ENCODE measurements at places on chromosomes 7 and 10. TPM values are rescaled to one million over a fixed set of nuclear protein-coding genes. Genes with fewer than 3 reads are reported as not detected.

RHOBTB1 gene
- 5.8 TPM for total RNA-seq

PIK3AP1 gene
- total RNA-seq, result 10.4 TPM

- no peak for DNase-seq
Observed at GRCh38 chr10:127276794-127277462, 80.5 kb upstream of the INSYN2A start.

DNA sequence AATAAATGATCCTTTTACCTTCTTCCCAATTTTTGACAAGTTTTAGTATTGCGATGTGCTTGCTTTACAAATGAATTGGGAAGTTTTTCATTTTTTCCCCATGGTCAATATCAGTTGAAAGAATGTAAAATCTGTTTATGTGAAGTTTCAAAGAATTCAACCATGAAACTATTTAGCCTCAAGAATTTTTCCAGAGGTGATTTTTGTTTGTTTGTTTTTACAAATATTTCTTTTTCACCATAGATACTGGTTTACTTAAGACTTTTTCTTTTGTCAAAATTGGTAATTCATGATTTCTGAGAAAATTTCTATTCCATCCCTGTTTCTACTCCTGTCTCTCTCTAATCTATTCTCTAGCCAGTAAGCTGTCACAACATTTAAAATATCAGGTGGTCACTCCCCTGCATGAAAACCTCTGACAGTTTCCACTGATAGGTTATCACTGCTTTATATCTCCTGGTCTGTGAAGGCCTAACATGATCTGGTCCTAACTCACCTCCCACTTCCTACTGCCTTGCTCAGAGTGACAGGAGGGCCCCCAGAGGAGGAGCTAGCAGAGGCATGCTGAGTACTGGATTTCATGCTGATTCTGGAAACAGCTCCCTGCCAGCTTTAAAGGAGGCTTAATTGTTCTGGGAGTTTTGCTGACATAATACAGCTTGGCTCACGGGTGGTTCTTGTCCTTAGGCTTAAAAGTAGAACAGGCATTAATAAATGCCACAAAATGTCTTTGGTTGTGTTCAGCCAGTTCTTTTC, 7.6 kb upstream of the ARMS2 start:
- no peak for DNase-seq

DNA sequence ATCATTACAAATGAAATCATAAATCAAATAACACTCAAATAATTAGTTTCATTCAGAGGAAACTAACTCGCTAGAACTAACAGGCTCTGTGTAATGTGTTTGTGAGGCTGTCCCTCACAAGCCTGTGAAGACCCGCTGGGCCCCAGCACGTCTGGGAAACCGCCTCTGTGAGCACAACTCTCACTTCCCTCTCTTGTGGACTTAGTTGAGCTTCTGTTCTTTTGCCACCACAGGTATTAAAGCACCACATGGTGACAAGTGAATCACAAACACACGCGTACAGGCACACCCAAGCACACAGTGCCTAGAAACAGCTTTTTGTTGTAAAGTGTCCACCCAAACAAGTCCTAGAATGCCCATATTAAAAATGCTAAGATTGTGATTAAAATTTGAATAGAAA, 51.0 kb downstream of the ZNF777 start:
- DNase-seq, result no peak

DNA sequence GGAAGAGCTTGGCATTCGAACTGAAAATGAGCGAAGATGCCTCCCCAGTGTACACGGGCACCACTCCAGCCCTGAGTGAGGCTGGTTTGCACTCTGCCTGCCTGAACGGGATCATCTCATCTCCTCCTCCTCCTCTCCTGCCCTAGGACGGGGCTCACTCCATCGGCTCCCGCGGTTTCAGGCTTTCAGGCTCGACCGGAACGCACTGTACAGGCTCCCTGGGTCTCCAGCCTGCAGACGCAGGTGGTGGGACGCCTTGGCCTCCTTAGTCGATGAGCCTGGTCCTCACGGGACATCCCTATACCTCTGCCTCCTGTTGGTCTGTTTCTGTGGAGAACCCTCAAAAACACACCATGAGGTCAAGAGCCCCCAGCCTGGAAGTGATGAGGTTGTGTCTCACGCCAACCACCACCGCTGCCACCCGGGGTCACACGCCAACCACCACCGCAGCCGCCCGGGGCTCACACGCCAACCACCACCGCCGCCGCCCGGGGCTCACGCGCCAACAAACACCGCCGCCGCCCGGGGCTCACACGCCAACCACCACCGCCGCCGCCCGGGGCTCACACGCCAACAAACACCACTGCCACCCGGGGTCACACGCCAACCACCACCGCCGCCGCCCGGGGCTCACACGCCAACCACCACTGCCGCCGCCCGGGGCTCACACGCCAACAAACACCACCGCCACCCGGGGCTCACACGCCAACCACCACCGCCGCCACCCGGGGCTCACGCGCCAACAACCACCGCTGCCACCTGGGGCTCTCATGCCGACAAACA, 56.3 kb downstream of the FOXL3 start:
- DNase-seq, result no peak

DNA sequence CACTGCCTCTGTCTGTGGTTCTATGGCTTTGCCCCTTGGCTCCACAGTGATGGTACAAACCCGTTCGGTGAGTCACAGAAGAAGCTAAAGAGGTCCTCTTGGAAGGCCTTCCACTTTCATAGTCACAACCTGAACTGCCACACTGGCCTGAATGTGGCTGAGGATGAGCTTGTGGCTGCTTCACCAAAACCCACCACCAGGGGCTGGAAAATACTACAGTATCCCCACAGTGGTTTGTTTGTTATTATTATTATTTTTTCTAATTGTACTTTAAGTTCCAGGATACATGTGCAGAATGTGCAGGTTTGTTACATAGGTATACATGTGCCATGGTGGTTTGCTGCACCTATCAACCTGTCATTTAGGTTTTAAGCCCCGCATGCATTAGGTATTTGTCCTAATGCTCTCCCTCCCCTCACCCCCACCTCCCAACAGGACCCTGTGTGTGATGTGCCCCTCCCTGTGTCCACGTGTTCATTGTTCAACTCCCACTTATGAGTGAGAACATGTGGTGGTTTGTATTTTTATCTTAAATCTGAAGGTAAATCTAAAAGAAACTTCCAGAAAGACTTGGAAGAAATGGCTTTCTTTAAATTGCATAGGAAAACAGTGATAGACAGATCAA, 160.8 kb upstream of the NPSR1 start:
- no peak for DNase-seq

HOXA5 gene
- 26.6 TPM for total RNA-seq

PNLIPRP1 gene
- total RNA-seq, result not detected

GRCh38 chr7:86925221-86925620, 134.2 kb downstream of the ELAPOR2 start:
- DNase-seq, result peak; percentile 62

DNA sequence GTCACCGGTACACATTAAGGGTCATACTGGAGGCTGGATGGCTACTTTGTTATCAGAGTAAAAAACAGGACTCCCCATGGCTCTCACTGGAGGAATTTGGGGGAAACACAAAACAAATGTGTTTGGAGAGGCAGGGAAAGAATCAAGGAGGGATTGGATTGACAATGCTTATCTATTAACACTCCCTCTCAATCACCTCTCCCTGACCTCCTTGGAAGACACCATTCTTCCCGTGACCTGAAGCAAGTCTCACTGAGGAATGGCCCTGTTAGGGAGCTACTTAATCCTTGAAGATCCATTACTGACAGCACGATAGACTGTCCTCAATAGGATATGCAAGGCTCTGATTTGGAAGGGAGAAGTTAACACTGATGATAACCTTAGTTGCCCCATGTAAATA, 242.1 kb upstream of the PTN start:
- no peak for DNase-seq

GRCh38 chr10:113552701-113553100, at the start of gene HABP2:
Gene HABP2, plus strand, starts transcription at chr10:113553053. Its CDS starts 69 bp downstream, at chr10:113553122.
- DNase-seq, result no peak

TRA2A gene
- 74.6 TPM for total RNA-seq

DNA sequence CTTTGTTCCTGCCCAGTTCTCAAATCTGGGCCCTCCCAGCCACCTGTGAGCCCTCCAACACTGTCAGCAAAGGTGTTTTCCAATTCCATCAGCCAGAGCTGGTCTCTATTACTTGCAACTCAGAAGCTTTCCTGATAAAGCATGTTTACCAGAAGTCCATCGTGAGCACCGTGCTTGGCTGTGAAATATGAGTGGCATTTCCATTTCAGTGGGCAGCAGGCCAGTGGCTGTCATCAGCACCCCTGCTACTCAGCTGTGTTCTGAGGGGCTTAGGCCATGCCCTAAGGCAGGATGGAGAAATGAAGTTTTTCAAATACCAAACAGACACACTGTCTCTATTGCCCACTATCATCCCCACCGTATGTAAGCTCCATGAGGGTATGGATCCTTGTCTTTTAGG, 12.7 kb upstream of the BNIP3 start:
- DNase-seq, result no peak

VPS26A gene
- 64.0 TPM for total RNA-seq

- no peak for DNase-seq
Observed at GRCh38 chr7:133674079-133674763, 421.3 kb downstream of the EXOC4 start.

GRCh38 chr7:116779931-116780330, 82.5 kb upstream of the CAPZA2 start:
- DNase-seq, result no peak

- DNase-seq, result no peak
Observed at GRCh38 chr7:139676390-139676789, 101.4 kb downstream of the HIPK2 start.

DNA sequence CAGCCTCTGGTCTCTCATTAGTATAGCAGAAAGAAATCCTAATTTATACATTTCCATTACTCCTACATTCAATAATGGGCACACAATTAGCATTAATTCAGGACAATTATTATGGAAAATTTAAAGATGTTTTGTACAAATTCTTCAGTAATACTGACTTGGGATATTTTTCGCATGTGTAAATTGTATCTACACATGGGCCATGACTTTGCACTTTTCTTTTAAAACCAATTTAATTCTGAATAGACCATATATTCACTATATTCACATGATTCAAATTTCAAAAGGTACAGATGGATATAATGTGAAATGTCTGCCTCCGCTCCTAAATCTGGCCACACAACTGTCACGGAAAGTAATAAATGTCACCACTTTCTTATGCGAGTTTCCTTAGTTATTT, 123.0 kb downstream of the TCERG1L start:
- DNase-seq, result no peak

- no peak for DNase-seq
Observed at GRCh38 chr7:74025146-74025545, 2.8 kb upstream of the ELN start.

NME8 gene
- total RNA-seq, result not detected

DNA sequence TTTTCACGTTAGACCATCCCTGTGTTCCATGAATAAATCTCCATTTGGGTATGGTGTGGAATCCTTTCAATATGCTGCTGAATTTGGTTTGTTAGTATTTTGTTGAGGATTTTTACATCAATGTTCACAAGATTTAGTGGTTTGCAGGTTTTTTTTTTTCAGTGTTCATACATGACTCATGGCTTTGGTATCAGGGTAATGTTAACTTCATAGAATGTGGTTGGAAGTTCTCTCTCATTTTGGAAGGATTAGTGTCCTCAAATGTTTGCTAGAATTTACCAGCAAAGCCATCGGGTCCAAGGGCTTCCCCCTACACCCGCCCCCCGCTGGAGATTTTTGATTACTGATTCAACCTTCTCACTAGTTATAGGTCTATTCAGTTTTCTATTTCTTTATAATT, 398.0 kb downstream of the NXPH1 start:
- no peak for DNase-seq

DNA sequence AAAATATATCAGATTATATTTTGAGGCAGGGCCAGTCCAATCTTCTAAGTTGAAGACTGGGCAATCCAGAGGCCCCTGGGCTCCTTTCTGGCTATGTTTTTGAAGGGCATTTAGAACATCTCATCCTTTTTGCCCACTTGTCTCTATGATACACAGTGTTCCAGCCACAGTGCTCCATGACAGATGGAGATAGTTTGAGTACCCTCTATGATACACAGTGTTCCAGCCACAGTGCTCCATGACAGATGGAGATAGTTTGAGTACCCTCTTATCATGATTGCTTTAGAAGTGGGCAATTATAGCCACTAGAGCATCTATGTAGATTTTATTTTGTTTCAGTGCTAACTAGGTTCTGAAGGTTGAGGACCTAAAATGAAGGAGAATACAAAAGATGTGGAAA, 33.1 kb upstream of the A1CF start:
- DNase-seq, result no peak

- no peak for DNase-seq
Observed at GRCh38 chr7:127387974-127388373, 4.5 kb downstream of the ZNF800 start.

DNA sequence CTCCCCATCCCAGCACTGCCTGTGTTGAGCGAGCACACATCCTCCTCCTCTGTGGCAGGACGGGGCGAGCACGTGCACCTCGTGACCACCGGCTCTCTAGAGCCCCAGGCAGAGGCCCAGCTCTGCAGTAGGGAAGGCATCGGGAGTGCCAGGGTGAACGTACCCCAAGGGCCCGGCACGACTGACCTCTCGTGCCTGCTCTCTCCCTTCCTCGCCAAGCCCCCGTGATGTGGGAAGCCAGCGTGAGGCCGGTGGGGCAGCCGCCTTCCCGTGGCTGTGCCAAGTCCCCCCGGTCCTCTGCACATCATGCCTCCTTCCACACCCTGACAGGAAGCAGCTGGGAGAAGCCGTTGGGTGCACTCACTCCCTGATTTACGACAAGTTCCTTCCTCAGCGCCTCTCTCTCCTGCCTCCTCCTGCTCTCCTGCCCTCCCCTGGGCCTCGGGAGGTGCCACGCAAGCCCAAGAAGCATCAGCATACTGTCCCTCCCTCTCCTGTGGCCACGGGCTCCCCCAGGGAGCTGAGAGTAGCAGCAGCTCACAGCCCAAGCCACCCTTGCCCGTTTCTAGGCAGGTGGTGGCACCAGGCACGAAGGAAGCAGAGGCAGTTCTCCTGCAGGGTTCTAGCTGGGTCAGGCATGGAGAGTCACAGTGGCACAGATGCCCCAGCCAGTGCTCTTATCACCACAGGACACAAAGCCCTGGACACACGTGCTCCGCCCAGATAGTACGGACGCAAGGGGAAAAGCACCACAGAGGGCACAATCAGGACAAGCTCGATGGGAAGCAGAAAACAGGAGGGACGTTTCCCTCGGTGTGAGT, 47.0 kb downstream of the AMZ1 start:
- peak; percentile 33 for DNase-seq

DNA sequence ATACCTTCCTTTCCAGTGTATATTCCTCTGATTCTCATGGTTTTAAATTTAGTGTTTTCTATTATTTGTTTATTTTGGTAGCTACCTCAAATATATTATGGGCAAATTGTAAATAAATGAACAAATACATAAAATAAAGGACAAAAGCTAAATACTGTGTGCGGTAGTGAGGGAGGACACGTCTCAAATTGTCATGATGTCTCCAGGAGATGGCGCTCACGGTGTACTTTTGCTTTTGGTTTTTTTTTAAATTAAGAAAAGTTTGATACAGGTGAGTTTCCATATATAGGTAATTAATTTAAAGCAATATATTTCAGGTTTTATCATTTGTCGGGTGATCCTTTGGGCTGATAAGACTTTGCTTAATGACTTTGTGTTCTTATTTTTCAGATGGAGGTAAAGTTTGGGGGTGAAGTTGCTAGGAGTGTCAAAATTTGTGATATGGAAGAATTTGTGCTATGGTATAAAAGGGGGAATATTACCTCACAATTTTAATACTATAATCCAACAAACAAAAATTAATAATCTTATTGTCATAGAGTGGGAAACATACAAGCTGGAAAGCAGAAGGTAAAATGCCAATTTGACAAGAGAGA, 68.4 kb upstream of the TMEM229A start:
- DNase-seq, result no peak
